SJSA1 (cell line): ENCODE measurements at places on chromosomes 2 and 18. TPM values are rescaled to one million over a fixed set of nuclear protein-coding genes. Genes with fewer than 3 reads are reported as not detected.

DPYSL5 gene
- total RNA-seq = not detected in 2 replicates

SCN9A gene
- total RNA-seq = 11.5 and 19.9 TPM in 2 replicates

PRKAG3 gene
- total RNA-seq = not detected in 2 replicates

GRCh38 chr2:215573496-215573895 lies 137.6 kb upstream of the FN1 start:
- no peak for DNase-seq

GRCh38 chr2:189798312-189799029 lies 14.2 kb downstream of the PMS1 start:
- peak; percentile 61 for DNase-seq

- peak; percentile 55 for DNase-seq
Observed at GRCh38 chr2:234363011-234363487, 133.8 kb downstream of the ARL4C start.

- DNase-seq = no peak
Observed at GRCh38 chr18:6928359-6928758, 189.2 kb downstream of the LAMA1 start.

DNA sequence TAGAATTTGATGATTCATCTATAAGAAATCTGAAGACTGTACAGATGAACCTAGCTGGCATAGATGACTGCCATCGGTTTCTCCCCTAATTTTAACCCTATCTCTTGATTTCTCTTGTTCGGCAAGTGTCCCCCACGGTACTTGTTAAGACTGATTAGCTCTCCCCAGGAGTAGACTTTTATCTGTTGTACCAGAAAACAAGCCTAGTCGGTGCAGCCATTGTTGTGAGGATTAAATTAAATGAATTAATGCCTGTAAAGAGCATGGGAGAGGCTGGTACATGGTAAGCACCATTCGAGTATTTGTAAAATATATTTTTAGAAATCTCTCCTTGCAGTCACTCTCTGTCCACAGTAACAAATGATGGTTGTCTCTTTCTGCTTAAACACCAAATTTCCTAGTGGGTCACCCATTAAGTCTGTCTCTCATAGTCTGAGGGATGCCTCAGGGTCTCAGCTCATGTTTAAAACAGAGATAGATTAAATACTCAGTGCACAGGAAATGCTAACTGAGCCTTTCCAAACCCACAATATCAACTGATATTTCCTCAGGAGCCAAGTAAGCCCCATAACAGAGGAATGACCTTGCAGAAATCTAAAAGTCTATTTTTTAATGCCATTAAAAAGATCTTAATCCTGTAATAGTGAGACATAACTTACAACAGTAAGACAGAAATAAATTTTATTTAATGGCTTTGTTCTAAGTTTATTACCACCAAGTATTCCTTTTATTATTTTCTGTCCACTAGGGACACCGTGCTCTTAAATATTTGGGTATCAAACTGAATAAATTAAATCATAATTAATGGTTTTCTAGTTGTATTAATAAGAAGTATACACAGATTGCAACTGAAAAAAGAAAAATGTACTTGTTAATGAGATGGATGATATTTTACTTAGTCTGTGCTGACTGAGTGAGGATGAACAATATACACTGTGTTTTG lies 2.9 kb upstream of the B4GALT6 start:
- DNase-seq = no peak

- DNase-seq = no peak
Observed at GRCh38 chr2:228681426-228681825, 499.9 kb upstream of the SPHKAP start.

DNA sequence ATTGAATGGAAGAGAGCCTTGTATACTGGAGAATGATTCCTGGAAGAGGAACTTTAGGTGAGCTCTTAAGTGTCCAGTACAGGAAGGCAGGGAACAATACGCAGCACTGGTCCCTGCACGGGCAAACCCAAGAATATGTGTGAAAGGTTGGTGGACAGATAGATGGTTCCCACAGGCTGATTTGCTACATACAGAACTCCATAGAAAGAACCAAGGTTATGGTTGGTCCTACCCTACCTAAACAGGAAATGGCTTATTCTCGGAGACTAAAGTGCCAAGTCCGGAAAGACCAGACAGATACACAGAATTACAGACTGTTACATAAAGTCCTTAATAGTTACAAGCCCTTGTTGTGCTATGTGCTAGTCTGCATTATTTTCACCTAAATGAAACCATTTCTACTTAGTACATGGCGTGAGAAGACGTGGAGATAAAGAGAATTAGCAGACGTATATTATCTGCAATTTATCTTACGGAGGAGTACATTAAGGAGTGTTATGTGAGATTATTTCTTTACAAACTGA lies 1.2 kb downstream of the REV1 start:
- DNase-seq = no peak

- DNase-seq = no peak
Observed at GRCh38 chr18:47215554-47216138, 35.8 kb downstream of the SKOR2 start.

GRCh38 chr2:178796079-178796677 lies 11.0 kb downstream of the TTN start:
- no peak for DNase-seq

GRCh38 chr2:71629771-71630453 lies 176.6 kb downstream of the DYSF start:
- DNase-seq = no peak

GRCh38 chr2:84749442-84749841 lies 131.4 kb downstream of the TRABD2A start:
- DNase-seq = no peak
